ENCODE measurements at places on chromosomes 2 and 18. TPM values are rescaled to one million over a fixed set of nuclear protein-coding genes. Genes with fewer than 3 reads are reported as not detected.

DNA sequence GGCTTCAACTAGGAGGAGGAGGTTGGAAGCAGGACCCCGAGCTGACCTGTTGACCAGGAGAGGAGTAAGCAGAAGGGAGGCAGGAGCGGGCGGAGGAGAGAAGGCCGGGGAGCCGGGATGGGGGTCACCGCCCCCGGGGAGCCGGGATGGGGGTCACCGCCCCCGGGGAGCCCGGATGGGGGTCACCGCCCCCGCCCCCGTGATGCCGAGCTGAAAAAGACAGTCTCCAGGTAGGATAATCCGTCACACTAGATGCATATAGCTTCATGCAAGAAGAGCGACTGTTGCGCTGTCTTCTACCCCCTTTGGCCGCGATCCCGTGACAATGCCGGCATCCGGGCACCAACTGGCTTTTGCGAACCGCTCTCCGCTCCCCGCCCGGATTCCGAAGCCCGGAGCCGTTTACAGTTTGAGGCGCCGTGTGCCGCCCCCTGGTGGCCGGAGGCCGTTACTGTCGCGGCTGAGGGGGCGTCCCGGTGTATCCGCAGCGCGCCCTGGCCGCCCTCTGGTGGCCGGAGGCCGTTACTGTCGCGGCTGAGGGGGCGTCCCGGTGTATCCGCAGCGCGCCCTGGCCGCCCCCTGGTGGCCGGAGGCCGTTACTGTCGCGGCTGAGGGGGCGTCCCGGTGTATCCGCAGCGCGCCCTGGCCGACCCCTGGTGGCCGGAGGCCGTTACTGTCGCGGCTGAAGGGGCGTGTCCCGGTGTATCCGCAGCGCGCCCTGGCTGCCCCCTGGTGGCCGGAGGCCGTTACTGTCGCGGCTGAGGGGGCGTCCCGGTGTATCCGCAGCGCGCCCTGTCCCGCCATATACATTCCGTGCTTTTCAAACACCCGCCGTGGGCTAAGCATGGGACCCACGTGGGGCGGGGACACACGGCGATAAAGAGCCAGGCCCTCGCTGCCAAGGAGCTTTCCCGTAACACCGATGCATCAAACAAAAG is 89.6 kb downstream of the ACTR3 start:
- no peaks in the 10 kb centered on the region for H3K27me3 ChIP-seq
- peaks cover 1% of the 10 kb centered on the region for H3K36me3 ChIP-seq
- H3K27ac ChIP-seq = no peak overlapping the region
- H3K4me3 ChIP-seq = no peak overlapping the region

DNAJC5G gene
- total RNA-seq = not detected

GRCh38 chr18:34222307-34223163 is 2.2 kb downstream of the NOL4 start:
- no peak for DNase-seq
- peaks cover 30% of the 10 kb centered on the region for H3K4me1 ChIP-seq
- H3K27me3 ChIP-seq = no peaks in the 10 kb centered on the region

DNA sequence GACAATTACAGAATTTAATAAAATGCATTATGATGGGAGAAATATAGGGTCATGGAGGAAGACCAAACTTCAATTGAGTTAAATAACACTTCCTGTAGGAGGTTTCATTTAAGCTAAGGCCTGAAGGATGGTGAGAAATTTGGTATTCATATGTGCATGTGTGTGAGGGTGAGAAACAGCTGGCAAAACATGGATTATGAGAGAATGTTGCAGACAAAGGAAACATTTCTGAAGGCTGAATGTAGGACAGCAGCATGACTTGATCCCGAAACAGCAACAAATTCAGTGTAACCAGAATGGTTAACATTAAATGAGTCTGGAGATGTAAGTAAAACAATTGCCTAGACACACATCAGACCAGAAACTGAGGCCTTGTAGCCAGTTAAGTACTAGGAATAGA is 630.8 kb downstream of the NR4A2 start:
- DNase-seq = no peak
- no peaks in the 10 kb centered on the region for H3K4me1 ChIP-seq
- no peak overlapping the region for H3K4me3 ChIP-seq
- H3K27ac ChIP-seq = no peak overlapping the region
- H3K36me3 ChIP-seq = no peaks in the 10 kb centered on the region
- H3K27me3 ChIP-seq = no peaks in the 10 kb centered on the region

IL36B gene
- total RNA-seq = not detected

POTEJ gene
- not detected for total RNA-seq

All from liver (tissue), 10 donors.